ENCODE measurements at places on chromosomes 1 and 21. TPM values are rescaled to one million over a fixed set of nuclear protein-coding genes. Genes with fewer than 3 reads are reported as not detected.

GRCh38 chr1:237084341-237085077 is 42.5 kb downstream of the RYR2 start:
- no peak for DNase-seq

- DNase-seq, result no peak
Observed at GRCh38 chr1:29802181-29803068, 566.1 kb downstream of the PTPRU start.

DNA sequence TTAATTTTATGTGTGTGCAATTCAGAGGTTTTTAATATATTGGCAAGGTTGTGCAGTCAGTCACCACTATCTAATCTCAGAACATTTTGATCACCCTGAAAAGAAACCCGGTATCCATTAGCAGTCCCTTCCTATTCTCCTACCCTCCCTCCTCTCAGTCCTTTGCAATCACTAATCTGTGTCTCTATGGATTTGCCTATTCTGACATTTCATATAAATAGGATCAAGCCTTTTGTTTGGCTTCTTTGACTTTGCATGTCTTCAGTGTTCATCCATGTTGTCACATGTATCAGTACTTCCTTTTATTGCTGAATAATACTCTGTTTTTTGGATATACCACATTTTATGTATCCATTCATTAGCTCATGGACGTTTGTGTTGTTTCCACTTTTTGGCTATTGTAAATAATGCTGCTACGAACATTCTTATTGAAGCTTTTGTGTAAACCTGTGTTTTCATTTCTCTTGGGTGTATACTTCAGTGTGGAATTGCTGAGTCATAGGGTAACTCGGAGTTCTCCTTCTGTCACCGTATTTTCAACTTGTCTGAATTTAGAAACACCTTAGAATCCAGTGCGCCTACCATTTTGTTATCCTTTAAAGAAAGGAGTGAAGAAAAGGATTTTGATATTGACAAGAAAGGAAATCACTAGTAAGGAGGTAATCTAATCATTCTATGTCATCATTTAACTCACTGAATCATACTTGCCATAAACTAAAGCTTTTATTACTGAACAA is 3.4 kb downstream of the CEP85 start:
- DNase-seq, result no peak

DNA sequence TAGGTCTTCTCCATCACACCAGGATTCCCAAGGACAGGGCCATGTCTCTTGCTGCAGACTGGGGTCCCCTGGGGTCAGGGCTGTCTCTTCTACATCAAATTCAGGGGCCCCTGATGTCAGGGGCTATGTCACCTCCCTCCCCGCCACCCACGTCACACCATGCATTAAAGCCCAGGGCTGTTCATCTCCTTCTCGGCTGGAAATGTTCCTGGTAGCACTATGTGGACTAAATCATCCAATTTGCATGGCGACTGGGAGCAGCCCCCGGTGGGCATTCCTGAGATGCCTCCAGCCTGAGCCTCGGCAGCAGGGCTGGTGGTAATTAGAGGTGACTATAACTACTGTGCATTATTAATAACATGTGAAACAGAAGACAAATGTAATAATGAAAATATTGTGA is 151.7 kb upstream of the HMGB4 start:
- no peak for DNase-seq

DNA sequence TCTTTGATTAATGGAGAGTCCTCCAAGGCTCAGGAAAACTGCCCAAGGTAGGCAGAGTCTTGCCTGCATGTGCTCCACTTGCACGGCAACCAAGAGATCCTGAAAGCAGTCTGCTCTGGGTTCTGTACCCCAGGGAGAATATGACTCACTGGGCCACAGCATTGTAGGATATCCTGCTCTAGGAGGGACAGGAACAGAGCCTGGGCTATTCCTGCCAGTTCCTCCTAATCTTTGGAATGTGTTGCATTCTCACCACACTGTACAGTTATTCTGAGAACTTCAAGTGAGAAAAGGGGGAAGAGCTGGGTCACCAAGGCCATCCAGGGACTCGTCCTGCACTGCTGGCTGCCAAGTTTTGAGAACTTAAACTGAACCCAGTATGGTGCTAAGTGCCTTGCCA is 278.5 kb downstream of the MATN1 start:
- DNase-seq, result no peak

- DNase-seq, result no peak
Observed at GRCh38 chr1:160636076-160636475, 10.8 kb downstream of the SLAMF1 start.

GRCh38 chr1:168918860-168919741 is 187.4 kb upstream of the ATP1B1 start:
- no peak for DNase-seq

- DNase-seq, result no peak
Observed at GRCh38 chr1:1273209-1273511, 494 bp downstream of the UBE2J2 start.

DNA sequence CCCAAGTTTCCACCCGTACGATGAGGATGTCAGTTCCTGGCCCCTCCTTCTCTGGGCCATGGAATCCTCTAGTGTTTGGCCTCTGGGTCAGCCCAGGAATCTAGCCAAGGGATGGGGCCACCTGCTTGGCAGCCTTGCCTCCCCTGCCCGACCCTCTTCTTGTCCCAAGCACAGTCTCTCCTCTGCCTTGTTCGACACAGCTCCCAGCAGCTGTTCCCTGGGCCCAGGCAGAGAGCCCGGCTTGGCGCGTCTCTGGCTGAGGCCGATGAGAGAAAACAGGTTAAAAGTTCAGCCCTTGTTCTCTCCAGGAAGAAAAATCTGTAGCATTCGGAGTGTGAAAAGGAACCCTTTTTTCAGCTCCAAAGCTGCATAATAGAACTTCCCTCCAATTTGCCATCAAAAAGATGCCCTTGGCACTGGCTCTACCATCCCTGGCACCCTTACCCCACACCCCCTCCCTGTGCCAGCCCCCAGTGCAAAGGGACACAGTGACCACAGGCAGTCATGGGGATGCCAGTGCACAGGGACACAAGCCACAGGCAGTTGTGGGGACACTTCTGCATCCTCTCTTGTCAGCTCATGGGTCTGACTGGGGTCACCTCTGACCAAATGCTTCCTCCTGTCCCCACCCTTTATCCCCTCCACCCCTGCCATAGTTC is 68.4 kb downstream of the EPHB2 start:
- DNase-seq, result no peak

DNA sequence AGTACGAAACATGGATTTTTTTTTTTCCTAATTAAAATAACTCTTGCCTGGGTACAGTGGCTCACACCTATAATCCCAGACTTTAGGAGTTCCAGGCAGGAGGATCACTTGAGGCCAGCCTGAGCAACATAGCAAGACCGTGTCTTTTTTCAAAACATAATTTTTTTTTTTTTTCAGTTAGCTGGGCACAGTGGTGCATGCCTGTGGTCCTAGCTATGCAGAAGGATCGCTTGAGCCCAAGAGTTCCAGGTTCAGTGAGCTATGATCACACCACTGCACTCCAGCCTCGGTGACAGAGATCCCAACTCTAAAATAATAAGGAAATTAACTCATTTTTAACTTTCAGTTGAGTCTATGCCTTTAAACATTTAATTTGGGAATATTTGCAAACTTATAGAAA is 170.1 kb downstream of the NEK7 start:
- DNase-seq, result no peak

GRCh38 chr1:42034426-42034825 is 115.7 kb upstream of the HIVEP3 start:
- no peak for DNase-seq

DNA sequence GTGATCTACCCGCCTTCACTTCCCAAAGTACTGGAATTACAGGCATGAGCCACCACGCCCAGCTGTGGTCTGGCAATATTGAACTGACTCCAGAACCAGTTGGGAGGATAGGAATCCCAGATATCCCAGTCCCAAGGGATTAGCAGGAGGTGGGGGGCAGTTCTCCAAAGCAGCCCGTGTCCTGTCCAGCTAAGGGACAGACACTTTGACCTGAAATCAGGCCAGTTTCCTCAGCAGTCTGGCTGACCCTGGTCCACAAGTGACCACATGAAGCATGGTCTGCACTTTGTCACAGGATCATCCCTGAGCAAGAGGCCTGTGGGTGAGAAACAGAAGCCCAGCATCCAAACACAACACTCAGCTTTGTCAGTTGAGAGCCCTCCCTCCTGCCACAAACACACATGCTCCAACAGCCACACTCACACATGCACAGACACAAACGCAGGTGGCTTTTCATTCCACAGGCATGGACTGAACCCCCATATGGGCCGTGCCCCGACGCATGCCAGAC is 2.7 kb upstream of the FDPS start:
- DNase-seq, result no peak

- no peak for DNase-seq
Observed at GRCh38 chr1:119816407-119816806, 5.1 kb upstream of the REG4 start.

DNA sequence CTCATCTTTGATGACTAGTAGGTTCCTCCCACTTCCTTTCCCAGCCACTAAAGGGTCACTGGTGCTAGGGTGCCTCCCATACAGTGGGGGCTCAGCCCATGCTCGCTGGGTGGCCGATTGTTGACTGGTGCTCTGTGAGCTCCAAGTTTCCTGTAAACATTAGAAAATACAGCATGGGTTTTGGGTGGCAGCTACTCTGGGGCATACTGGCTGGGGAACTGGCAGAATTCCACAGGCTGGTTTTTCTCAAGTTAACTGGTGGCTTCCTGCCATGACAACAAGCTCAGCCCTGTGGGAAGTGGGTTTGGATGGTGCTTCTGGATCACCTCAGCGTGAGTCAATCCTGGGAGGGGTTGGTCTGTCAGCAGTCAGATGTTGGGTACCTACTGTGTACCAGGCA is 28.7 kb upstream of the CRNN start:
- no peak for DNase-seq

- peak; percentile 91 for DNase-seq
Observed at GRCh38 chr1:21659099-21659923, 9.8 kb downstream of the RAP1GAP start.

- no peak for DNase-seq
Observed at GRCh38 chr1:109919303-109919702, 8.7 kb downstream of the CSF1 start.

DNA sequence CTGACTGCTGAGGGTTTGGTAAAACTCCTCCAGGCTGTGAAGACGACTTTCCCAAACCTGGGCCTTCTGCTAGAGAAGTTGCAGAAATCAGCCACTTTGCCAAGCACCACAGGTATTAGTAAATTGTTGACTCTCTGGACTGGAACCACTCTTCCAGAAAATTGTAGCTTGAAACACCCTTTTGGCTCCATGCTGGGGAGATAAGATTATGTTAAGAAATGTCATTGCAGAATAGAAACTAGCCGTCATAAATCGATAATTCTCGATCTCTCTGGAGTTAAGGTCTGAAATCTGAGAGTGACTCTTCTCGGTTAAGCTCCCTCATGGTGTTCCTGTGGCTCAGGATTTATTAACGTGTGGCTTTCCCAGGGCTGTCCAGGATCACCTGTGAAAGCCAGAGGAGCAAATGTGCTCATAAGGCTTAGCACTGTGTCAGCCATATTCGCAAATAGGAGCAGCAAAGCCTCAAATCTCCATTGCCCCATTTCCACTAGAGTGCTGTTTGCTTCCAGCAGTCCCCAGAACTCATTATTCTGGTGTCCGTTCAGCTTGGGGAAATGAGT is 54.6 kb downstream of the ZBTB40 start:
- no peak for DNase-seq

- DNase-seq, result no peak
Observed at GRCh38 chr1:246425139-246425794, 81.8 kb downstream of the SMYD3 start.

Gene VHLL
- not detected for total RNA-seq

Gene NGF
- 10.2 TPM for total RNA-seq

Gene CRTC2
- 31.2 TPM for total RNA-seq

Gene S100B
- 8.7 TPM for total RNA-seq

Gene MINDY1
- 26.0 TPM for total RNA-seq
